Liver (tissue), 10 donors: ENCODE measurements at places on chromosomes 7 and 10. TPM values are rescaled to one million over a fixed set of nuclear protein-coding genes. Genes with fewer than 3 reads are reported as not detected.

DNA sequence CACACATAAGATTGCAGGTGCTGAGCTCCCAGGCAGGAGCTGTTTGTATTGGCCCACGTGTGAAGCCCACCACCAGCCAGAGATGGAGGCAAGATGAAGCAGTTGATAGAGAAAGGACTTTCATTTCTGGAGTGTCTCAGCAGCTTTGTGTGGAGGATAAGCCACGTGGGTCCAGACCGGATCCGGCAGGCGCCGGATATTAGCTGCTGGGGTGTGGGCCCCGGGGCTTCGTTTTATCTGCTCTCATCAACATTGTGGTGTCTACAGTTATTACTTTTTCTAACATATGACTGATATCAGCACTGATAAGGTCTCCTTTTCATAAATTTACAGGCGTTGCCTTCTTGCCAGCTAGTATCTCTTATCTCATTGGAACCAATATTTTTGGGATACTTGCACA lies 25.5 kb downstream of the SLC18A2 start:
- DNase-seq, result no peak

- DNase-seq, result no peak
These were observed 1284.1 kb upstream of the AUTS2 start for GRCh38 chr7:68314208-68314607.

DNA sequence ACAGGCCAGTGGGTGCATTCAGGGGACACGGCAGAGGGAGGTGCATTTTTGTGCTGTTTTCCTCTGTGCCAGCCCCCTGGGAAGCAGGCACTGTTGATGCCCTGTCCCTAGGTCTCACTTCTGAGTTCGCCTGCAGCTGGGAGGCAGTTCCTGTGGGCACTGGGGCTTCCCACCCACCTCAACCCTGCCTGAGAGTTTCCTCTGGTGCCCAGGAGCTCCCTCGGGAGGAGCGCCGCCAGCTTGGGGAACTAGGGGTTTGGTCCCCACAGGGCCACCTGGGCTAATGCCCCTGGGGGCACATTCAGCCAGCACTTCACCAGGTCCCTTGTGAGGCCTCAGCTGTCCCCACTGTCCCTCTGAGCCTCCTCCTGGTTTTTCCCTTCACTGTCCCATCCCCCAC lies 178.2 kb upstream of the RHEB start:
- DNase-seq, result no peak

DNA sequence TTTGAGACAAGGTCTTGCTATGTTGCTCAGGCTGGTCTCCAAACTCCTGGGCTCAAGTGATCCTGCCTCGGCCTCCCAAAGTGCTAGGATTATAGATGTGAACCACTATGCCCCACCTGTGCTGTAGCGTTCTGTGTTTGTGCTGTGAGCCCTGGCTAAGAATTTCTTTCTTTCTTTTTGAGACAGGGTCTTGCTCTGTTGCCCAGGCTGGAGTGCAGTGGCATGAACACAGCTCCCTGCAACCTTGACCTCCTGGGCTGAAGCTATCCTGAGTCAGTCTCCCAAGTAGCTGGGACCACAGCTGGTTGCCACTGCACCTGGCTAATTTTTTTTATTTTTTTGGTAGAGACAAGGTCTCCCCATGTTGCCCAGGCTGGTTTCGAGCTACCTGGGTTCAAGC lies 11.4 kb downstream of the TSPAN13 start:
- DNase-seq, result no peak

DNA sequence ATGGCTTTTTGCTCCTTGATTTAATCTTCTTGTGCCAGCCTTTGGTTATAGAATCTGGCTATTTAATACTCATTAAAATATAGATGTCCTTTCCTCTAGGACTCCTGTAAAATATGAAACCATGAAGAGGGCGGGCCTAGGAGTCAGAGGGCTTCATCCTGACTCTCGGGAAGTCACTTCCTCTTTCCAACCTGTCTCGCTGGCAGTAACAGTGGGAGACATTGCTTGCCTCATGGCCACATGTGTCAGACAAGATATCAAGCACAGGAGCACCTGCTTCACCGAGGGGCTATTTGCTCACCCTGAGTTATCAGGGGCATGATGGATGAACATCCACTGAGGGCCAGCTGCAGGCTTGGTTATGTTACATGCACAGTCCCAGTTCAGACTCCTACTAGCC lies 31.0 kb downstream of the SLIT1 start:
- DNase-seq, result no peak

GRCh38 chr7:111835066-111835465 lies 272.8 kb upstream of the IMMP2L start:
- no peak for DNase-seq

- no peak for DNase-seq
These were observed 9.0 kb downstream of the ELMO1 start for GRCh38 chr7:37439653-37440026.

- no peak for DNase-seq
These were observed 16.9 kb upstream of the GET4 start for GRCh38 chr7:859359-860030.

GRCh38 chr7:16594061-16594460 lies 51.5 kb downstream of the ANKMY2 start:
- DNase-seq, result no peak

GRCh38 chr10:68989317-68989990 lies 851 bp downstream of the KIFBP start:
- DNase-seq, result no peak

DNA sequence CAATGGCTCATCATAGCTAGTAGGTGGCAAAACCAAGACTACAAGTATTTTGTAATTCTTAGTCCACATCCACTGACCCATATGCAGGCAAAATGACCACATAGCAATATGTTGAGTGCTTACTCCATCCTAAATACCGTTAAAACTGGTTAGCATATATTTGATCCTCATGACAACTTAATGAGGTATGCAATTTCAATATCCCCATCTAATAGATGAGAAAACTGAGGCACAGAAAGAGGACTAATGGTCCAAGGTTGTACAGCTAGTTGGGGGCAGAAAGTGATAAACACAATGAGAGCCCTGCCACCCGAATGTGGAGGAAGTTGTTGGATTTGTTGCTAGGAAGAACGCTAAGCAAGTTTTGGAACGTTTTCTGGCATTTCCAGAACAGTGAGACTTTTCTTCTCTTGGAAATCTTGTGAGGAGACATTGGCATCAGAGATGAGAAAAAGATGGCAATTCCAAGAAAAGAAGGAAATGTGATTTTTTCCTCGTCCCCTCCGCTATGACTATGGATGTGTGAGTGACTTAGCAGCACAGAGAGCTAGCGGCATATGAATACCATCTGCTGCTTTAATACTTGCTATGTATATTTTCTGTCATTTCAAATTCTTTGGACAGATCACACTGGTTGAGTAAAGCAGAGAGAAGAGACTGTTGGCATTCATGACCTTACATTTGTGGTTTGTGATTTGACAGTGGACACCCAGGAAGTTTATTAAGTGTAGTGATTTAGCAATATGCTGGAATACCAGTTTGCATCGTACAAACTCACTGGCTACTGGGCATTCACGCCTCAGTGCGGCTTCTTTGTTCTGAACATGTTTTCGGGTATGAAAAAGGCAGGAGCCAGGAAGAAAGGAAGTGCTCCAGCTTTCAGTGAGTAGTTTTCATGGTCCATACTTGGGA lies 51.5 kb downstream of the NRCAM start:
- DNase-seq, result no peak

- DNase-seq, result no peak
These were observed 23.5 kb upstream of the VCL start for GRCh38 chr10:73974309-73974946.

GRCh38 chr7:54180796-54181195 lies 361.4 kb upstream of the VSTM2A start:
- DNase-seq, result no peak

GRCh38 chr10:121935702-121936101 lies 7.9 kb upstream of the ATE1 start:
- DNase-seq, result no peak

GRCh38 chr10:103614306-103615158 lies 121.0 kb downstream of the NEURL1 start:
- no peak for DNase-seq

- no peak for DNase-seq
These were observed 13.9 kb upstream of the CUZD1 start for GRCh38 chr10:122859527-122859926.

DNA sequence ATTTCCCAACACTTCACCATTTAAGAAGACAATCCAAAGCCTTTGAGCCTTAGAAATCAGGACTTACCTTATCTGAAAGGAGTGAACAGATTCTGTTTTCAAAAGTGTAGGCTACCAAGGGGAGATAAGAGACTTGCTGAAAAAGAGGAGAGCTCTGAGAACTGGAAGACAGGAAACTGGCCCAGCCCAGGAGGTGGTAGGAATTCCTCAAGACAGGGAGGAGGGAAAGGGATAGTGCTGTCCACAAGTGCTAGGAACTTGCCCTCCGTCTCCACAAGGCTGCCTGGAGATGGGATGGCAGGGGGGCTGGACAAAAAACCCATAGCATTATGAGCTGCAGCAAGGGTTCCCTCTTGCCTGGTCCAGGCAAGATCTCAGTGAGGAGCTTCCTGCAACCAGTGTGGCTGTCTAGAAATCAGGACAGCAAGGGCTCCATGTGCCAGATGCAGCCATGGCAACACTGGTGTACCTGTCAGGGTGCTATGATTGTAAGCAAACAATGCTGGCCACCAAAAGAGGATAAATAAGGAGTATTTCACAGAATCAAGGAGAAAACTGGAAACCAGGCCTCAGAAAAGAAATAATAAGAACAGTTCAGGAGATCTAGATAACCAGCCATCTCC lies 22.7 kb upstream of the FRMD4A start:
- DNase-seq, result no peak

DNA sequence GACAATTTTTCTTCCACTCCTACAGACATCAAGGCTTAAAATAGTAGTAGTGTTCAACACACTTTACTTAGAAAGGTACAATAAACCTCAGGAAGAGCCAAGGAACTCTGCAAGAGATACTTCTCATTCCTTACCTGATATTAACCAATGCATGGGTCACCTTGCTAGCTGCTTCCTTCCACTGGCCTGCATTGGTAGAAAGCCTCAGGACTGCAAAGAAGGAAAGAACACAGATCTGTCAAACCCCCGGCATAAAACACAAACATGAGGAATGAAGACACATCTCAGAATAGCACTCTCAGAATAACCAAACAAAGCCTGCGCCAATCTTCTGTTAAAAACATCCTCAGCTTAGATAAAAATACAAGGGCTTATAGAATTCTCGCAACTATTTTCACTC lies 96.1 kb upstream of the KCNIP2 start:
- no peak for DNase-seq

DNA sequence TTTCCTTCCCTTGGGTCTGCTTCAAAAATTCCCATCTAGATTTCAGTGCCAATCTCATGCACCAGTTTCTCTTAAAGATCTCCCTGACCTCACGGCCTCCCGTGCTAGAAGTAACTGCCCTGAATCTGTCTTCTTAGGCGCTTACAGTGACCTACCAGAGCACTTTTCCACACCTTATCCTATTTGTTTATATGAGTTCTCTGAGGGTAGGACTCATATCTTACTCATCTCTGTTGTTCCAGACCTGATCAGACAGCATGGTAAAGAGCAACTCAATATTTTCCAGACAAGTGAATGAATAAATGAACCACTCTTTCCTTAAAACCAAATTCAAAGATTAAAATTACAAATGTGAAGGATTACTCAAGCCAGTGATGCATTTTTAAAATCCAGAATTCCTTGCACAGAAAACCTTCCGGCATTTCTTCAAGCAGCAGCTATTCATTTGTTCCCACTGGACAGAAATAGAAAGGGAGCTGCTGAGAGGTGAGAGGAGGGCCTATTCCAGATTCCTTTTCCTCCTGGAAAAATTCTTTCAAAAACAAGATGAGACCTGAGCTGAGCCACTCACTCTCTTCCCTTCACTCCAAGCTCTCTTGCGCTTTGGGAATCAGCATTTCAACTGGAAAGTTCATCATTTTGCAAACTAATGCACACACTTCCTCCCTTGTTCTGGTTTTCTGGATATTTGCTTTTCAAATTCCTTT lies 94.6 kb downstream of the ELMO1 start:
- DNase-seq, result no peak

- no peak for DNase-seq
These were observed 81.4 kb upstream of the EEPD1 start for GRCh38 chr7:36071605-36072004.

- no peak for DNase-seq
These were observed 219.7 kb downstream of the TRIL start for GRCh38 chr7:28738412-28738811.

GRCh38 chr10:97759158-97759887 lies 12.5 kb downstream of the SFRP5 start:
- peak; percentile 85 for DNase-seq

DNA sequence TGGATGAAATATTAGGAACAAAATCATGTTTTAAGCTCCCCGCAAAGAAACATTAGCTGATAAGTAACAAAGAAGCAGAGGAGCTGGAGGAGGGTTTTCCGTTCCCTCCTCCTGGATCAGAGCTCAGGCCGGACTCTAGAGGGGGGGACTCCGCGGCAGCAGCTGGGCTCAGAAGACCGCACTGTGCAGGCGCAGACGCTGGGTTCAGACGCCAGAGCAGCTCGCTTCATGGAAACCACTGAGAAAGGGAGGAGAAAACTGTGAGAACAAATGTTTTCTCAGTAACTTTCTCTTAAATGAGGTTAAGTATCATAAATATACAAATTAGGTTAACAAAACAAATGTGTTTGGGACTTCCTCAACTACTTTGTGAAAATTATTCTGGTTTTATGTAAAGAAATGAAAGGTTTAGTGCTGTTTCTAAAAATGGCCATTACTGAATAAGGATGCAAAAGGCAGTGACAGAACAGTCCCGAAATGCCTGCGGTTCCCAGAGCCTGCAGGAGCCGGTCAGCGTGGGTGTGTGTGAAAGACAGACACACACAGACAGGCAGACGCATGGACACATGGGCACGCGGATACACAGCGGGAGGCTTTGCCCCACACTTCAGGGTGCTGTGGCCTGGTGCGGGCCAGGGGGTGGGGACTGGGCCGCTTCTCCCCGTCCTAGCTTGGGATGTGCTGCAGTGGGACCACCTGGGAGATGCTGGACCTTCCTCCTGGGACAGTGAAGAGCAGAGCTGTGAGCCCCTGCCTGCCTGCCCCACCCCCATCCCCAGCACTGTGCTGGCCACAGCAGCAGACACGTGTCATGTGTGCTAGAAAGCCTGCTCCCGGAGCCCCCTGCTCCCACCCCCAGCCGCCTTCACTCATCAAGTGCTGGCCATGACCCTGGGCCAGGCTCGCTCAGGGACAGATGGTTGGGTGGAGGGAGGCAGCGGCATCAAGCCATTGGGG lies 20.3 kb upstream of the ADGRA1 start:
- DNase-seq, result no peak

GRCh38 chr7:17548014-17548653 lies 249.7 kb downstream of the AHR start:
- no peak for DNase-seq

KCNH2 gene
- total RNA-seq, result 74.6 TPM

LRIT1 gene
- total RNA-seq, result not detected

METTL27 gene
- 1.0 TPM for total RNA-seq

PARD3 gene
- total RNA-seq, result 43.8 TPM

TWIST1 gene
- 0.19 TPM for total RNA-seq

SCART1 gene
- 1.1 TPM for total RNA-seq

RAB19 gene
- 0.84 TPM for total RNA-seq

CALML5 gene
- total RNA-seq, result not detected

NEUROD6 gene
- total RNA-seq, result not detected

ODAD2 gene
- 0.17 TPM for total RNA-seq

EPHA1 gene
- 21.0 TPM for total RNA-seq

LIPM gene
- not detected for total RNA-seq

FAM237B gene
- not detected for total RNA-seq

CDC14C gene
- not detected for total RNA-seq
